Kidney (tissue), 22 donors: ENCODE measurements at places on chromosomes 6 and 20. TPM values are rescaled to one million over a fixed set of nuclear protein-coding genes. Genes with fewer than 3 reads are reported as not detected.

LRRC73 gene
- total RNA-seq, result 1.5 TPM

IGF2R gene
- 88.6 TPM for total RNA-seq

SLC17A1 gene
- 26.3 TPM for total RNA-seq

CD109 gene
- 19.0 TPM for total RNA-seq

ZFP57 gene
- total RNA-seq, result 1.1 TPM

HTR1E gene
- total RNA-seq, result not detected

CDH4 gene
- total RNA-seq, result 1.1 TPM

MCHR2 gene
- not detected for total RNA-seq

DACT2 gene
- total RNA-seq, result 5.0 TPM

RAB44 gene
- 1.5 TPM for total RNA-seq

RBM24 gene
- 1.5 TPM for total RNA-seq

MUCL3 gene
- 0.13 TPM for total RNA-seq

CLIC5 gene
- 7.4 TPM for total RNA-seq

CLDN20 gene
- total RNA-seq, result not detected

EPM2A gene
- total RNA-seq, result 9.6 TPM

ANKRD66 gene
- total RNA-seq, result not detected

WFDC5 gene
- total RNA-seq, result 1.0 TPM

ME1 gene
- total RNA-seq, result 3.3 TPM

SNAI1 gene
- total RNA-seq, result 3.7 TPM

B3GALT4 gene
- total RNA-seq, result 20.2 TPM

TRIM27 gene
- 47.7 TPM for total RNA-seq

GGTLC1 gene
- total RNA-seq, result not detected

SAMD5 gene
- 9.2 TPM for total RNA-seq

LRRC1 gene
- 12.6 TPM for total RNA-seq

VGLL2 gene
- total RNA-seq, result not detected

FBXO5 gene
- 4.5 TPM for total RNA-seq

TAB2 gene
- 50.1 TPM for total RNA-seq

GMNN gene
- 13.0 TPM for total RNA-seq

PGBD1 gene
- 3.0 TPM for total RNA-seq

TRIM31 gene
- 0.22 TPM for total RNA-seq

ULBP3 gene
- total RNA-seq, result 5.0 TPM

CST2 gene
- not detected for total RNA-seq

VSX1 gene
- total RNA-seq, result 0.41 TPM

SRMS gene
- total RNA-seq, result 0.38 TPM

NRN1 gene
- total RNA-seq, result 8.5 TPM

ZNF831 gene
- 1.9 TPM for total RNA-seq

LHFPL5 gene
- total RNA-seq, result 0.47 TPM

GPANK1 gene
- total RNA-seq, result 17.7 TPM

SSTR4 gene
- total RNA-seq, result not detected

COL12A1 gene
- 28.3 TPM for total RNA-seq

STMND1 gene
- total RNA-seq, result not detected

HLA-B gene
- total RNA-seq, result 1,532 TPM
